Fibroblast of villous mesenchyme (primary cell): ENCODE measurements at places on chromosomes 4 and X. TPM values are rescaled to one million over a fixed set of nuclear protein-coding genes. Genes with fewer than 3 reads are reported as not detected.

MTMR8 gene
- under 0.01 and 0.43 TPM in 2 replicates for total RNA-seq

CXCL3 gene
- 0.32 and 3.0 TPM in 2 replicates for total RNA-seq

GRIA3 gene
- total RNA-seq = 8.1 and 19.4 TPM in 2 replicates

SLC39A8 gene
- total RNA-seq = 7.1 and 38.4 TPM in 2 replicates

GPR34 gene
- under 0.01 TPM in 1 of 2 replicates, not detected in the other for total RNA-seq

PFKFB1 gene
- under 0.01 TPM in 1 of 2 replicates, not detected in the other for total RNA-seq

SPANXC gene
- not detected in 2 replicates for total RNA-seq

FAM9B gene
- total RNA-seq = not detected in 2 replicates

SLC25A14 gene
- 12.5 and 12.9 TPM in 2 replicates for total RNA-seq

NR3C2 gene
- total RNA-seq = under 0.01 and 0.32 TPM in 2 replicates

WDR13 gene
- total RNA-seq = 58.7 and 87.3 TPM in 2 replicates

PDE6B gene
- total RNA-seq = under 0.01 TPM in 1 of 2 replicates, not detected in the other

FAM200B gene
- 28.1 and 29.6 TPM in 2 replicates for total RNA-seq

SSX2 gene
- not detected in 2 replicates for total RNA-seq

LIN54 gene
- total RNA-seq = 12.6 and 16.8 TPM in 2 replicates

CXCL6 gene
- 0.64 and 4.7 TPM in 2 replicates for total RNA-seq

NRK gene
- 0.32 and 4.7 TPM in 2 replicates for total RNA-seq

PCYT1B gene
- total RNA-seq = 0.64 and 0.86 TPM in 2 replicates

UGT2B7 gene
- total RNA-seq = not detected in 2 replicates

MTNR1A gene
- total RNA-seq = not detected in 2 replicates

PAGE4 gene
- not detected in 2 replicates for total RNA-seq

SFRP2 gene
- total RNA-seq = not detected in 2 replicates

HAND2 gene
- total RNA-seq = 45.4 and 71.7 TPM in 2 replicates

S100G gene
- total RNA-seq = not detected in 2 replicates

RNF212 gene
- total RNA-seq = 2.9 and 3.0 TPM in 2 replicates

PRDM5 gene
- total RNA-seq = 23.8 and 30.7 TPM in 2 replicates

AKAP14 gene
- total RNA-seq = not detected in 2 replicates

LIMCH1 gene
- 3.9 and 8.4 TPM in 2 replicates for total RNA-seq

FGFBP2 gene
- not detected in 2 replicates for total RNA-seq

PNCK gene
- under 0.01 and 0.32 TPM in 2 replicates for total RNA-seq

PHF8 gene
- 22.9 and 25.0 TPM in 2 replicates for total RNA-seq

GUCY1A1 gene
- 0.32 and 0.43 TPM in 2 replicates for total RNA-seq

IL2 gene
- total RNA-seq = not detected in 2 replicates

SPANXA2 gene
- not detected in 2 replicates for total RNA-seq

TBC1D8B gene
- 9.0 and 13.8 TPM in 2 replicates for total RNA-seq

SUPT20HL1 gene
- not detected in 2 replicates for total RNA-seq

MAGEB17 gene
- not detected in 2 replicates for total RNA-seq

FGFR3 gene
- total RNA-seq = 0.32 and 0.86 TPM in 2 replicates

CLGN gene
- 1.6 and 1.7 TPM in 2 replicates for total RNA-seq

ATP1B4 gene
- not detected in 2 replicates for total RNA-seq

HPGDS gene
- total RNA-seq = not detected in 2 replicates

DIPK2B gene
- total RNA-seq = under 0.01 TPM in 1 of 2 replicates, not detected in the other

SH2D1A gene
- total RNA-seq = not detected in 2 replicates

DTHD1 gene
- not detected in 2 replicates for total RNA-seq

ADGRL3 gene
- 1.3 and 2.2 TPM in 2 replicates for total RNA-seq

RBM46 gene
- total RNA-seq = 0.32 TPM in 1 of 2 replicates, not detected in the other

GLUD2 gene
- 1.9 and 3.5 TPM in 2 replicates for total RNA-seq

PPA2 gene
- 84.1 and 103 TPM in 2 replicates for total RNA-seq

UGT2A3 gene
- not detected in 2 replicates for total RNA-seq
